Stimulated activated memory B cell treated with anti-CD40 and anti-IgM and Interleukin-4, amounts not matched to agents 10 μg/mL and 1 μg/mL and 100 μg/mL, for 72 hours (primary cell): ENCODE measurements at places on chromosomes 3 and 15.

DNA sequence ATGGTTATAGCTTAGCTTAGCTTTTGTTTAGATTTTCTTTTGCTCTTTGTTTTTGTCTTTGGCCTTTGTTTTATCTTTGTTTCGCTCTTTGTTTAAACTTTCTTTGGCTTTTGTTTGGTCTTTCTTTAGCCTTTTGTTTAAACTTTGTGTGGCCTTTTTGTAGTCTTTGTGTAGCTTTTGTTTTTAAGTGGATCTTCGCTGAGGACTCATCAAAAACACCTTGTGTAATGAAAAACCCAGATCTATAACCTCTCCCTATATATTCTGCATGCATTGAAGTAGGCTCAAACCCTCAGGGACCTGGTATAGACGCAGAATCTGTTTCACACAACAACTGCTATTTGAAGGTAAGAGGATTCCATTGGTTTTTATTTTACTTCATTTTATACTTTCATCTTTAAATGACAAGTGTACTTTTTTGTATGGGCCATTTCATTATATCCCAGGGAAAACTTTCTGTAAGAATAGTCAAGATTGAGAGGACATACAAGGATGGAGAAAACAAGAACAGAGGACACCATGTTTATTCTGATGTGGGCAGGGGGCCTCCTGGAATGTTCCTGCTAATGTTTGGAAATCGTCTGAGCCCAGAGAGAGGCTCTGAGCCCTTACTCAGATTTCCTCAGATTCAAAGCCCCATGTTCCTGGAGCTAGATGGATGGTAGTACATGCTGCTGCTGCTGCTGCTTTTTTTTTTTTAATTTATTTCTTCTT, at the start of gene MOBP:
TSS of gene MOBP (plus strand) at position 287 of the 714 bp plus-strand sequence. CDS start 34,390 bp downstream, outside the sequence.
- ATAC-seq, result no peak

- ATAC-seq, result no peak
These were observed 164.7 kb downstream of the PGPEP1L start for GRCh38 chr15:98842973-98843285.

DNA sequence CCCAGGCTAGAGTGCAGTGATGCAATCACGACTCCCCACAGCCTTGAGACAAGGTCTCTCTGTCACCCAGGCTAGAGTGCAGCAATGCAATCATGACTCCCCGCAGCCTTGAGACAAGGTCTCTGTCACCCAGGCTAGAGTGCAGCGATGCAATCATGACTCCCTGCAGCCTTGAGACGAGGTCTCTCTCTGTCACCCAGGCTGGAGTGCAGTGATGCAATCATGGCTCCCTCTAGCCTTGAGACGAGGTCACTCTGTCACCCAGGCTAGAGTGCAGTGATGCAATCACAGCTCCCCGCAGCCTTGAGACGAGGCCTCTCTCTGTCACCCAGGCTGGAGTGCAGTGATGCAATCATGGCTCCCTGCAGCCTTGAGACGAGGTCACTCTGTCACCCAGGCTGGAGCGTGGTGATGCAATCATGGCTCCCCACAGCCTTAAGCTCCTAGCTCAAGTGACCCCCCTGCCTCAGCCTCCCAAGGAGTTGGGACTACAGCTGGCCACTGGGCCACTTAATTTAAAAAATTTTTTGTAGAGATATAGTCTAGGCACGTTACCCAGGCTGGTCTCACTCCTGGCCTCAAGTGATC, 26.1 kb downstream of the TFRC start:
- ATAC-seq, result no peak

GRCh38 chr3:139518926-139519842, 20.4 kb downstream of the RBP1 start:
- no peak for ATAC-seq

DNA sequence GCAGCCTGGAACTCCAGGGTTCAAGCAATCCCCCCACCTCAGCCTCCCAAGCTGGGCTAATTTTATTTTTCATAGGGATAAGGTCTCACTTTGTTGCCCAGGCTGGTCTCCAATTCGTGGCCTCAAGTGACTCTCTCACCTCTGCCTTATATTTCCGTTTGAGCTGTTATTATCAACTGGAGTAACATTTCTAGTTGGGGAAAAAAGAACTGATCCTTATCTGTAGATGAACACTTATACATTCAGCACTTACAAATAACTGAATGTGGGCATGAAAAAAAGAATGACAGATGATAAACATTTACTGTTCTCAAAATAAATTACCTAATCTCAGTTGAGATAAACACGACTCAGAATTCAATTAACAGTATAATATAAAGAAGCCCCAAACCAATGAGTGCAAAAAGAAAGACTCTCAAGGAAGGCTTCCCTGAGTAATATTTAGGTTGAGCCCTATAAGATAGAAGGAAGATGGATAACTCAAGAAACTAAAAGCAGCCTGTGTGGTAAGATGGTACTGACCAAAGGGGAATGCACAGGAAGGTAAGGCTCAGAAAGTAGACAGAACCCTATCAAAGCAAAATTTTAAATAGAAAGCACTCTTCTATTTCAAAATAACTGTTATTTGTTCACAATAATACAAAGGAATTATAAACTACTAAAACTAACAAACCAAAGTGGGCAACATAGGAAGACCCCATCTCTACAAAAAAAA, 11.8 kb downstream of the UBE3A start:
- no peak for ATAC-seq

DNA sequence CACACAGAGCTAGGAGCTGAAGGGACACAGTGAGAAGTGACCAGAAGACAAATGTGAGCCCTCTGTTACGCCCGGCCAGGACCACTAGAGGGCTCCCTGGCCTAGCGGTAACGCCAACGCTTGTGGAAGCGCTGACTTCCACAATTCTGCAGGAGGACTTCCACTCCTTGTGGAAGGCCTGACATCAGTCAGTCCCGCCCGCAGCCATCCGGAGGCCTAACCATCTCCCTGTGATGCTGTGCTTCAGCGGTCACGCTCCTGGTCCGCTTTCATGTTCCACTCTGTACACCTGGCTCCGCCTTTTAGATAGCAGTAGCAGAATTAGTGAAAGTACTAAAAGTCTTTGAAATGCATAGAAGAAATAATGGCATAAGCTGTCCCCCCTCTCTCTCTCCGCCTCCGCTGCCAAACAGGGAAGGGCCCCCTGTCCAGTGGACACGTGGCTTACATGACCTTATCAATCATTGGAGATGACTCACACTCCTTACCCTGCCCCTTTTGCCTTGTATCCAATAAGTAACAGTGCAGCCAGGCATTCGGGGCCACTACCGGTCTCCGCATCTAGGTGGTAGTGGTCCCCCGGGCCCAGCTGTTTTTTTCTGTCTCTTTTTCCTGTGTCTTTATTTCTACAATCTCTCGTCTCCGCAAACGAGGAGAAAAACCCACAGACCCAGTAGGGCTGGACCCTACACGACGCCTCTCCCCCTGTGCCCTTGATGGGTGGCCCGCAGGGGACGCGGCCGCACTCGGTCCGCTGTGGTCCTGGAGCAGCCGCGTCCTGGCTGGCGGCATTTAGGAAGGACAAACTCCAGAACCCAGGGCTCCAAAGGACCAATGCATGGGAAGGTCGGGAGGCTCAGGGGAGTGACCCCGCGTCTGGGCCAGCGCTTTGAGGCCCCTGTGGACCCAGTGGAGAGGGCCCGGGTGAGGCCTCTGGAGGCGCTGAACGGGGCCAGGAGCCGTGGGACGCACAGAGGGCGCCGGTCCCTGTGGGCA, 27.0 kb upstream of the RPL32 start:
- peak; percentile 70 for ATAC-seq

DNA sequence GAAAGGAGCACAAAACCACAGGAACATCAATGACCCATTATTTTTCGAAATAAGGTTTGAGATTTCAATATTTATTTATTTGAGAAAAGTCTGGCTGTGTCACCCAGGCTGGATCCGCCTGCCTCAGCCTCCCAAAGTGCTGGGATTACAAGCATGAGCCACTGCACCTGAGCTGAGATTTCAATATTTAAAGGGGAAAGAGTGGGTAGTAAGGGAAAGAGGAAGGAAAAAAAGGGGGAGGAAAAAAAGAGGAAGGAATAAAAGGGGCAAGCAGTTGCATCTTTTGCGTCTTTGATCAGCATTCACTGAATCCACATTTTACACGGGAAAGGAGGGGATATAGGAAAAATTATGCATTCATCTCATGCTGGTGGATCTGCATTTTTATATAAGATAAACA, 47.4 kb downstream of the ERICH6 start:
- no peak for ATAC-seq

DNA sequence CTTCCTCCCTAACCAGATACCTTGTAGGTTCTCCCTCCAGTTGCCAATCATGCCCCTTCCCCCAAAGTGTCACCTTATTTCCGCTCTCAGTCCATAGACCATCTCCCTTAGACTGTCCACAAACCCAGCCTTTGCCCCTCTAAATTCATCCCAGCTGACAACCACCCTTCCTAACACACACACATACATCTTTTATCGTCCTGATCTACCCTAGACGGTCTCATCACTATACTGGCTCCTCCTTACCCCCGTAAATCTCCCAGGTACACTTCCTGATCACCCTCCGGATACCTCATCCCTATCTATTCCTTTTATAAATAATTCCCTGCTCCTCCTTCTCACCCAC, 828 bp downstream of the THOC7 start:
- no peak for ATAC-seq

DNA sequence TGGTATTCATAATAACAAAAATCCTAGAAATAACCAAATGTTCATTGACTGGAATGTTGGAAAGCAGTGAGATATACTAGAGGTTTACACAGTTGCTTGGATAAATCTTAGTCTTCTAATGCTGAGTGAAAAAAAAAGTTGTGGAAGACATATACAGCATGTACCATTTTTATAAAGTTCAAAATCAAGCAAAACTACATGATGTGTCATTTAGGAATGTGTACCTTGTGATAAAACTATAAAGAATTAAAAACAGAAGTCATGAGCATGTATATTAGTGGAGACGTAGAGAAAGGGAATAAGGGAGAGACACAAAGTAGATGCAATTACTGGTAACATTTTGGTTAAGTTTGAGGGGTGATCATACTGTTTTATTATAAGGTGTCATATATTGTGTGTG, 45.2 kb downstream of the FBXL2 start:
- no peak for ATAC-seq
